CD4-positive, alpha-beta T cell (primary cell): ENCODE measurements at places on chromosomes 12 and 14.

- no peak for DNase-seq
These were observed 78.0 kb downstream of the DBX2 start for GRCh38 chr12:44972746-44973421.

DNA sequence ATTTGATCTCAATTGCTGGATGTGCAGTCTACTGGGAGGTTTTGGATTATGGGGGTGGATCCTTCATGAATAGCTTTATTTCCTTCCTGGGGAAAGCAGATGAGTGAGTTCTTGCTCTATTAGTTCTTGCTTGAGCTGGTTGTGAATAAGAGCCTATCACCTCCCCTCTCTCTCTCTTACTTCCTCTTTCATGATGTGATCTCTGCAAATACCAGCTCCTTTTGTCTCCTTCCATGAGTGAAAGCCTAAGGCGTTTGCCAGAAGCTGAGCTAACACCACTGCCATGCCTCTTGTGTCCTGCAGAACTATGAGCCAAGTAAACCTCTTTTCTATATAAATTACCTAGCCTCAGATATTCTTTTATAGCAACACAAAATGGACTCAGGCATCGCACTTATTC, 302.7 kb downstream of the CCER1 start:
- DNase-seq = no peak

DNA sequence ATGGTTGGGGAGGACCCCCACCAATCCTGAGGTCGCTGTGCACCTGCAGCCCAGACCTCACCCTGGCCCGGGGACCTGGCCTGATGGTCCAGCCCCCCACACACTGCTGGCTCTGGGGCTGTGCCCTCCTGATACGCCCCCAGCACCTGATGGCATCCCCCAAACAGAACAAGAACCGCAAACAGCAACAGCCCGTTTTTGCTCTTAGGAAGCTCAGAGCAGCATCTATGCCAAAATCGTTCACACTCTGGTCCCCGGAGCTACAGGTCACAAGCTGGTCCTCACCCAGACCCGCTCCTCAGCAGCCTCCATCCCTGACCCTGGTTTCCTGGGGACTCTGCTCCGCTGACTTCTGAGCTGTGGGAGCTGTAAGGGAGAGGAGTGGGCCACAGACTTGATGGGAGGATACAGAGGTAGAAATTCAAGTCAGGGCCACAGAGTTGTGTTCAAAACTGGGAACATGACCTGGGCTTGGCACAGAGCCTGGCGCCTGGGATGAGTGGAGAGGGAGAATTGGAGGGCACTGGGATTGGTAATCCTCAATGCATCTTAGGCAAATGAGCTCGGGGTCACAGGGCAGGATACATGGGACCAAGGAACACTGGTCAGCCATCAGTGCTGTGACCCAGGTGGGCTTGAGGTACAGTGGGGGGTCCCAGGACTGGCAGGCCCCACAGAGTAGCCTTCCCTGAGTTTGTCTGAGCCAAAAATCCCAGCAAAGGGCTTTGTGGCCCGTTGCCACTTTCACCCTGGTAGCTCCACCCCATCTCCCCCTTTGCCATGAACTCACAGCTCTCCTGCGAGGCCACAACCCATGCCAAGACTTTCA, 170.9 kb upstream of the RTL1 start:
- no peak for DNase-seq

DNA sequence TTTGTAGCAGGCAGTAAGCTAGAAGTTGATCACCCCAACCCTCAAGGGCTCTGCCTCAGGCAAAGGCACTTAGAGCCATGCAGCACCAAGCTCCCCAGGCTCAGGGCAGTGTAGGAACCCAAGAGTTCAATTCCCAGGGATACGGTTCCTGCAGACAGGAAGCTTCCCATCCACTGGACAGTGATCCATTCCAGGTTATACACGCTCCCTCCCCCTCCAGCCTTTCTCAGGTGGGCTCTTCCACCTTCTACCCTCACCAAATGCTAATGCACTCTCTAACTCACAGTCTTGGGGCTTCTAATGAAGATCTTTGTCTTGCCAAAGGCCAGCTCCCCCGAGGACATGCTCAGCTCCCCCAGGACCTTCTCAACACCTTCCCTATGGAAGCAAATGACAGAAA, 12.7 kb downstream of the MYO1A start:
- no peak for DNase-seq

DNA sequence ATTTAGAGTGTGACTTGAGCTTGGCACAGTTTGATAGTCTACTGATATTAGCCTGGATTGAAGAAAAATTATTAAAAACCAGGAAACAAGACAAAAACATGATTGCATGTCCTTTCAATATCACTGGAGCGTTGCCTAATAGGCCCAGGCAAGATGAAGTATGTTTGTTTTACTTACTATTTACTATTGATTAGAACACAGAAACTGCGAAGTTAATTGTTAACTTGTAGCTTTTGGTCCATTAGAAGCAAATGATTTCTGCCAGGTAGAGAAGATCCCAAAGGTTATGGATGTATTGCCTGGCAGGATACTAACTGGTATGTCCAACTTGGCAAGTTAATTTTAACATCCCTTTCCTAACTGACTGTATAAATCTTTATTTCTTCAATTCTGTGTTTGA, 268.9 kb downstream of the ETNK1 start:
- no peak for DNase-seq

GRCh38 chr12:115659422-115659821, 618.1 kb downstream of the MED13L start:
- DNase-seq = no peak

- no peak for DNase-seq
These were observed 14.2 kb downstream of the HIP1R start for GRCh38 chr12:122849352-122850047.

- no peak for DNase-seq
These were observed 37.6 kb downstream of the SINHCAF start for GRCh38 chr12:31288381-31288780.

- DNase-seq = no peak
These were observed 106.1 kb upstream of the PLXNC1 start for GRCh38 chr12:94042321-94042720.

GRCh38 chr12:67436230-67436629, 167.1 kb downstream of the CAND1 start:
- no peak for DNase-seq

GRCh38 chr14:103534576-103535061, 5.6 kb downstream of the TRMT61A start:
- no peak for DNase-seq

GRCh38 chr12:63276537-63277365, 125.8 kb upstream of the AVPR1A start:
- no peak for DNase-seq

DNA sequence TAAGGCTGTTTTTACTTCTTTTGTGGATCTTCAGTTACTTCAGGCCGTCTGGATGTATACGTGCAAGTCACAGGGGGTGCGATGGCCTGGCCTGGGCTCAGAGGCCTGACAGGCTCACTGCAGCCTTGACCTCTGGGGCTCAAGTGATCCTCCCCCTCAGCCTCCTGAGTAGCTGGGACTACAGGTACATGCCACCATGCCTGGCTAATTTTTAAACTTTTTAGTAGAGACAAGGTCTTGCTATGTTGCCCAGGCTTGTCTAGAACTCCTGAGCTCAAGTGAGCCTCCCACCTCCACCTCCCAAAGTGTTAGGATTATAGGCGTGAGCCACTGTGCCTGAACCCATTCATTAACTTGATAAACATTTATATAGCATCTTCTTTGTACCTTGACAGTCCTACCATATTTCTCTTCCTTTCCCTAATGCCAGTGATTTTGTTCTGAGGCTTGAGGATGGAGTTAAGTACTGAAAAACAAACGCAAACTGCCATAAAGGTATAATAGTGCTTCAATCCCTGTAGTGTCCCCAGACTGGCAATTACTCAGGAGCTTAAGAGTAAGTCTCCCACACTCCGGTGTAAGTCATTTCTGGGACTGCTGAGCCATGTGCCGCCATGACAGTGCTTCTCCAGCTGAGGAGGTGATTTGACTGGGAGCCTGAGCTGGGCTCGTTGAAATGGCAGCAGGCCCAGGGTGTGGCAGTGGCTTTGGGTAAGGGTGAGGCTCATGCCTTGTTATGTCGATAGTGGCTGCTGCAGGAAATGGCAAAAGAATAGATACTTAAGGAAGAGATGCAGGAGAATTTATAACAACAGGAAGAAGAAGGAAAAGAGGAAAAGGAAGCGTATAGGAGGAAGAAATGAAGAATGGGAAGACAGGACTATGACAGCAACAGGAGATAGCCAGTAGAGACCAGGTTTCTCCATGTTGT, 43.7 kb upstream of the HECTD1 start:
- DNase-seq = no peak

DNA sequence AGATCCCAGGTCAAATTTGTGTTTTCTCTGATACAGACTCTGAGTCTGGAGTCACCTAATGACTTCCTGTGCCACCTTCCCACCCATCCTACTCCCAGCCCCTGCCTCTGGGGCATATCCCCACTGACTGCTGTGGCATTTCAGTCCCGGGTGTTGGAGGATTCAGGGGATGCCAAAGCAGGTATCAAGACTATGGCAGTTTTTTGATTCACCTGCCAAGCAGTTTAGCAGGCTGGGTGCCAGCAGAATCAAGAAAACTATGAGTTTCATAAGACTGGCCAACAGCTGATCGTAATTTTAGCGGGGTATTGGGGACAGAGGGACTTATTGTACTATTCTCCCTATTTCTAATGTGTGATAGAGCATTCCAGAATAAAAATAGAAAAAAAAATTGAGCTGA, 4.6 kb downstream of the PLEKHH1 start:
- no peak for DNase-seq

DNA sequence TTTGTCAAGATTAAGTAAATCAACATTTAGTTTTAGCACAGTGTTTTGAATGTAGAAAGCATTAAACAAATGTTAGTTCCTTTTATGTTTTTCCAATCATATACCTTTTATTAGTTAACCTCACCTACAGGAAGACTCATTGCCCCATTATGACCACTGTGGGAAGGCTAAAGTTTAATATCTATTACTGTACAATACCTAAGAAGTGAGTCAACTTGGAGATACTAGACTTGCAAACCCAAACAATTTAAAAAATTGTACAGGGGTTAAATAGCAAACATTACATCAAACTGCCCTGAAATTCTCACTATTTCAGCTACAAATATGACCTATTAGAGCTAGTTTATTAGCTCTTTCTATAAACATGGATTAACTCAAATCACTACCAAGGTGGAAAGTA, 8.6 kb upstream of the G2E3 start:
- no peak for DNase-seq

GRCh38 chr12:6852651-6853354, 853 bp downstream of the USP5 start:
- DNase-seq = peak; percentile 70

- DNase-seq = no peak
These were observed 98.7 kb downstream of the INSM2 start for GRCh38 chr14:35632676-35633075.

DNA sequence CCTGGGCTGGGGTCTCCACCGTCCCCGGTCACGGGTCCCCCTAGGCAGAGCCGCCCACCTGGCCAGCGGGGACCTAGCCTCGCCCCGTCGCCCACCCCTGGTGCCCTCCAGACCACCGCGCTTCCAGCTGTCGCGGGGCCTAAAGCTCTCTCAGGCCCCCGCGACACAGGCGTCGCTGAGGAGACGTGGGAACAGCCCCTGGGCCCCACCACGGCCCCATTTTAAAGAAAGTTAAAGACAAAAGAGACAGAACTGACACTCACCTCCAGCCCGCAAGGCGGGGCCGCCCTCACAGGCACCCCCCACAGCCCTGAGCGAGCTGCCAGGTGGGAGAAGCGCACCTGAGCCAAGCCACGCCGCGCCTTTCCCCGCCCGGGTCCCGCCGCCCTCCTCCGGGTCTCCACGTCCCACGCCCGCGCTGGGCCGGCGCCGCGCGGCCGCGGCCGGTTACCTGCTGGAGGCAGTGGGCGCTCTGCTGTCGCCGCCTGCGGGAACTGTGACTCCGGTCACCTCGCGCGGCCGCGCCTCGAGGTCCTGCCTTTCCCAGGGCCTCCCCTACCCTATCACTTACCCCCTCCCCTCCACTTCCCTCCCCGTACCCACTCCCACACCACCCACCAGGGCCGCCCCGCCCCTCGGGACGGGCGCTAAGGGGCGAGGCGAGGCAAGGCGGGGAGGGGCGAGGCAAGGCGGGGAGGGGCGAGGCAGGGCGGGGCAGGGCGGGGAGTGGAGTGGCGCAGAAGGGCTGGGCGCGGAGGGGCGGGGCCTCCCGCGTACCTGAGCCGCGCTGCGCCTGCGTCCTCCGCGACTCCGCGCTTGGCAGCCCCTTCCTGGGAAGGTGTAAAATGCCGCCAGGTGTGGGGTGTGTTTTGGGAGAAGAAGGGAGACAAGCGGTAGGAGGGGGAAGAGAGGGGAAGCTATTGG, 31.2 kb downstream of the TC2N start:
- DNase-seq = peak; percentile 97

GRCh38 chr12:14452865-14453264, 87.4 kb downstream of the ATF7IP start:
- no peak for DNase-seq

GRCh38 chr14:24954037-24954699, 95.8 kb downstream of the STXBP6 start:
- DNase-seq = no peak

DNA sequence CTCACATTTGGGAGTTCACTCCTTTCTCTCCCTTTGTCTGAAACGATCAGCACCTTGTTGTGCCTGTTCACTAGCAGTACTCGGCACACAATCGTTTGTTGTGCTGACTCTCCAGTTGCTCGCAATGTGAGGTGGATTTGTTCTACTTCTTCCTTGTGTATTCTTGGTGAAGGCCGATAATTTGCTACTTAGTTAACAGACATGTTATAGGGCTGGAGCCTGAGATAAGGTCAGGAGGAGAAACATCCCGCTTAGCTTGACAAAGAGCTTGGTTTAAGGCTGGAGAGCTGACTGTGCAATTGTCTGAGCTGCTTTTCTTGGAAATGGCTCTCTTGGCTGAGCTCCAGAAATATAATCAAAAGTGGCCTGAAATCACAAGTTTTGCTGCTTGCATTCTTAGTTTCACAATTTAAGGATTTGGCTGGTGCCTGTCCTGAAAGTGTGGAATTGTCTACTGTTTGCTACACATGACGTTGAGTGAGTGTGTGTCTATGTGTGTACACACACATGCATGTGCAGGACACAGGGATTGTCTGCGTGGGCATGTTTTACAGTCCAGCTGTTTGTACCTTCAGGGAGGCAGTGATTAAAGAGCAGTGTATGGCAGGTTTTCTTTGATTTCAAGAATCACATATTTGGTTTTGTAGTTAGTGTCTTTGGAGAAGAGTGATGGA, 77.7 kb downstream of the ARF6 start:
- DNase-seq = no peak

DNA sequence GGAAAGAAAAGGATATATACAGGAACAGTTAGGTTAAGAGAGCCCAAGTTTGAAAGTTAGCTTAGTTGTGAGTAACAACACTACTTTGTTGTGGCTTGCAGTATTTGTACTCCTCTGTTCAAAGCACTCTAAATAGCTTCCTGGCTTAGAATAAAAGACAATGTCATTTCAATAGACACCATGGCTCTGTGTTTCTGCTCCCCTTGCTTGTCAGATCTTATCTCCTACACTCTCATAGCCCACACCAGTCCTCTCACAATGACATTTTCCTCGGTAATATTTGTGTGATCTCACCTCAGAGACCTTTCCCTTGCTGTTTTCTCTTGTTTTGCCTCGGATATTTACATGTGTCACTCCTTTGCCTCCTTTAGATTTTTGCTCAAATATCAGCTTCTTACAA, 418.4 kb downstream of the MDGA2 start:
- no peak for DNase-seq
